ENCODE measurements at places on chromosomes 4 and X. TPM values are rescaled to one million over a fixed set of nuclear protein-coding genes. Genes with fewer than 3 reads are reported as not detected.

Gene POF1B
- total RNA-seq = not detected

Gene P2RY4
- not detected for total RNA-seq

DNA sequence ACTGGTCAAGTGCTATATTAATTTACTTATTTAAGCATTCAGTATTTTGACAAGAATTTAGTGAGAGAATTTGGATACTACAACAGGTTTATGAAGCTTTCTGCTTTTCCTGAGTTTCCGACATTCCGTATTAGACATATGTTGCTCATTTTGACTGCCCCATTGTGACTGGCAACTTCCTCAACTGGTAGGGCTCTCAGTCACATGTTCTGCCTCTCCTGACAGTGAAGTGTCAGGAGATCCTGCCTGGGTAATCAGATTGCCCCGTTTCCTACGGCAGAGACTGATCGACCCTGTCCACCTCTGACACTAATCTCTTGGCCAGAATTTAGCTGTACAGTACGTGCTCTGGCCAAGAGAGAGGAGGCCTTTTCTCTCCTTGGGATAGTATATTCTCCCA, 49.5 kb downstream of the CLNK start:
- no peak for DNase-seq
- H3K4me1 ChIP-seq = no peaks in the 10 kb centered on the region
- no peak overlapping the region for H3K27ac ChIP-seq
- no peaks in the 10 kb centered on the region for H3K27me3 ChIP-seq
- no peak overlapping the region for H3K4me3 ChIP-seq

DNA sequence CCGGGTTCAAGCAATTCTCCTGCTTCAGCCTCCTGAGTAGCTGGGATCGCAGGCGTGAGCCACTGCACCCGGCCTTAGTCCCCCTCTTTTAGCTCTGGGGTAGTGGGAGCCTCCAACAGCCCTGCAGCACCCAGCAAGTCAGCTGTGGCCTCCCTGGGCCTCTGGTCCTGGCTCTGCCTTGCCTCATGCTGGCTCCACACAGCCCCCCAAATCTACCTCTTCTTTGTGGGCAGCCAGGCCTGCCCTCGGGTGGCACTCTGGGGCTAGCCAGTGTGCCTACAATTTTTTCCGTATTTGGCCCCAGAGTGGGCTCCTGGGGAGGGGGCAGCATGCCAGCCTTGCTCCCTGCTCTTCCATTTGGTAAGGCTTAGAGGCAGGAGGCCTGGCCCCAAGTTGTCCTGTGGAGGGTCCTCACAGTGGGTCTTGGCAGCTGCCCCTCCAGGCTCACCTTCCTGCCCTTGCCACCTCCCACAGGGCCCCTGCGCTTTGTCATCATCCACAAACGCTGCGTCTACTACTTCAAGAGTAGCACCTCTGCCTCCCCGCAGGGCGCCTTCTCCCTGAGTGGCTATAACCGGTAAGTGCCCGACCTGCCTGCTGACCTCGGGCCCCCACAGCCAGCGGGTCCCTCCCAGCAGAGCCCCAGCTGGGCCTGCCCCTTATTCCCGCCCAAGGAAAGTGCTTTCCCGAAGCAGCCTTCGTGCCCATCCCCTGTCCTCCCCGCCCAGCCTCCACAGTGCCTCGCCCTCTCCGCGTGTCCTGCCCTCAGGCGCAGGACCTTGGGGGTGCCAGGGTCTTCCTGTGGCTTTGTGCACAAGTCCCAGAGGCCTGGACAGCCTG, 21.0 kb upstream of the ADD1 start:
- no peak for DNase-seq
- no peaks in the 10 kb centered on the region for H3K36me3 ChIP-seq
- no peaks in the 10 kb centered on the region for H3K4me1 ChIP-seq
- no peak overlapping the region for H3K4me3 ChIP-seq
- no peaks in the 10 kb centered on the region for H3K27me3 ChIP-seq
- no peak overlapping the region for H3K27ac ChIP-seq

DNA sequence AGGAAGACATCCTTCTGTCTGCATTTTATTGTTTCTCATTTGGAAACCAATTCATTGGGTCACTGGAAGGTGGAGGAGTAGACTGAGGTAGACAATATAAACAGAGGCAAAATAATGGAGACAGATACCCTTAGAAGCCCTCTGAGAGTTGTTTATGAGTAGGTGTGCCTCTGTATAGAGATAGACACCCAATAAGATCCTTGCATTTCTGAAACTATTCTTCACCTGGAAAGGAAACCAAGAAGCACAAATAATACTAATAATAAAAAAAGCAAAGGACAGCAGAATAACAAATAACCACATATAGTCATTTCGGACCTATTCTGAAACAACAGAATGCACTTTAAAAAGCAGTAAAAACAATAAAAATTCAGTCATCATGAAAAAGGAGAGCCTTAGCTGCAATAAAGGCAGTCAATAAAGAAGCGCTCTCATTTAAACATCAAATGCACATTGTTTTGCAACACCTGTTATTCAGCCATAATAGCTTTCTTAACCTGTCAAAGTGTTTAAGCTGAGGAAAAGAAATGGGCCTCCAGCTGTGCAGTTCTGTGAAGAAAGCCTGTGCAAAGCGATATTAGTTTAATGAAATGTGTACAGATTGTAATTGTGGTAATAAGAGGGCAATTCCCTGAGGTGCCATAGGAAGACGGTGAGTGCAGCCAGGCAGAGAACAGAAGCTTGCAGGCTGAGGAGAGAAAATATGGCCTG, 904.2 kb downstream of the STPG2 start:
- H3K27me3 ChIP-seq = no peaks in the 10 kb centered on the region
- H3K27ac ChIP-seq = no peak overlapping the region
- H3K4me3 ChIP-seq = no peak overlapping the region

DNA sequence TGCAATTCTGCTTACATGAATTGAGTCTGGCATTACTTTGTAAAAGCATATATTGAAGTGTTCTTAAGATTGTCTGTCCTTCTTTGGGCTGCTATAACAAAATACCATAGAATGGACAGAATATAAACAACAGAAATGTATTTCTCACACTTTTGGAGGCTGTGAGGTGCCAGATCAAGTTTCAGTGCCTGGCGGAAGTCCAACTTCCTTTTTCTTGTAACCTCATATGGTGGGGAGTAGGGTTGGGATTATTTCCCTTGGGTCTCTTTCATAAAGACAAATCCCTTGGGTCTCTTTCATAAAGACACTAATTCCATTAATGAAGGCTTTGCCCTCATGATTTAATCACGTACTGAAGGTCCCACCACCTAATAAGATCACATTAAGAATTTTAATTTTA, 199.3 kb upstream of the GRID2 start:
- no peaks in the 10 kb centered on the region for H3K27me3 ChIP-seq
- no peaks in the 10 kb centered on the region for H3K36me3 ChIP-seq
- H3K4me3 ChIP-seq = no peak overlapping the region
- H3K27ac ChIP-seq = no peak overlapping the region
- H3K4me1 ChIP-seq = no peaks in the 10 kb centered on the region

DNA sequence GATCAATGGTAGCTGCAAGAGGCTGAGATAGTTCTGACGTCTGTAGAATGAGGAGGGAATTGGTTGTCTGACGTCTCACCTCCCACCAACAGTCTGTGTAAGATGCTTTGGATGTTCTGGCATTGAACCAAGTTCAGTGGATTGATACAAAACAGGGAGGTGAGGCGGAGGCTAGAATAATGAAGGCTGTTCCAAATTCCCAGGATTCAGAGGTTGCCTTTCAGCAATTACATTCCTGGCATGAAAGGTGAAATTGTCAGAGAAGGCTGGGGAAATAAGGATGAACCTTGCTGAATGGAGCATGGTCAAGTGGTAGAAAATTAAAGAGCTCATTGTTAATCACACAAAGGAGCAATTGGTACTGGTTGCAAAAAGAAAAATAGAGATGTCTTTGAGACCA, 241.6 kb downstream of the FBXW7 start:
- no peaks in the 10 kb centered on the region for H3K36me3 ChIP-seq
- no peak for DNase-seq
- H3K4me1 ChIP-seq = no peaks in the 10 kb centered on the region
- no peak overlapping the region for H3K27ac ChIP-seq

Gene MND1
- total RNA-seq = 26.2 TPM
